ENCODE measurements at places on chromosomes 7 and 10.

DNA sequence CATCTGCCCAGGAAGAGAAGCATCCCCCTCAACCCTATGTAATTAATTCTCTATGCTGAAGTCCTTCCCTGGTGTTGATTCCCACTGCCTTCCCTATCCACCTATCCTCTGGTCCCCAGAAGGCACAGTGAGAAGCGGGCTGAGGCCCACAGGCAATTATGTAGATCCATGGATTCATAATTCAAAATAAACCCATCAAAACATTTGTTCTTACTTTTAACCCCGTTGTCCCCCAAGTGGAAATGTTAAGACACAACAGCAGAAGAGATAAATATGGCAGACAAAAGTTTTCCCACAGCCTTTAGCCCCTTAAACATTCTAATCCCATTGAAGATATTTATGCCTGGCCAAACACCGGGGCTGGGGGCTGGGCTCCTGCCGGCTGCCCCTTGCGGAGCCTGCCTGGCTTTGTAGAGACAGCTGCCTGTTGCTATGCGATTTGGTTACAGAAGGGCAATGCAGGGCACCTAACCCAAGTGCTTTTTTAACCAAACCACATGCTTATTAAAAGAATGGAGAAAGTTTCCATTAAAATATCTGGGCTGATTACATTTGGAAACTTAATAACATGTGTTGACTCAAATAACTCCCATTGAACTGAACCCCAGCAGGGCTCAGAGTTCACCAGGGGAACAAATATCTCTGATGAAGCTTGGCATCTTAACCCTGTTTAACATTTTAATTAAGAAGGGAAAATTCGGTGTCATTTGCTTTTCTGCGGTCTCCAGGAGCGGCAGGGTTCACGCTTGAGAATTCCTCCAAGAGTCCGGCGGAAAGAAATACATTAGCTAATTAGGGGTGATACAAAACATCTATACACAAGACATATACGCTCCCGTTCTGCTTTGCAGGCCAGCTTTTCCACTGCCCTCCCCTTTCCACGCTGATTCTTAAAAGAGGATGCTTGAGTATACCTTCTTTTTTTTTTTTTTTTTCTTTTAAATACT is 110.8 kb upstream of the FGFR2 start:
- no peak for DNase-seq

DNA sequence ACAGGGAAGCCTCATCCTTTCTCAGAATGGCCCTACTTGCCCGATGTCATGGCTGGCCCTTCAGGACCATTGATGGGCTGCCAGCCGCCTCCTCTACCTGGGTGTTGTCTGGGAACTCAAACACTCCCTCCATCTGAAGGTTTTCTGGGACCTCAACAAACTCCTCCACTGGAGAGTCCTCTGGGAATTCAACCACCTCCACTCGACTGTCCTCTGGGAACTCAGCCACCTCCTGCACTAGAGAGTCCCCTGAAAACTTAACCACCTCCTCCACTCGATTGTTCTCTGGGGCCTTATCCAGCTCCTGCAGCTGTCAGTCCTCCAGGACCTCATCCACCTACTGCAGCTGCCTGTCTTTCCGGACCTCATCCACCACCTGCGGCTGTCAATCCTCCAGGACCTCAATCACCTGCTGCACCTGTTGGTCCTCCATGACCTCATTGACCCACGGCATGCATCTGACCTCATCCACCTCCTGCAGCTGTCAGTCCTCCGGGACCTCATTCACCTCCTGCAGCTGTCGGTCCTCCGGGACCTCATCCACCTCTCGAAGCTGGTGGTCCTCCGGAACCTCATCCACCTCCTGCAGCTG is 37.1 kb downstream of the MAT1A start:
- DNase-seq: no peak

DNA sequence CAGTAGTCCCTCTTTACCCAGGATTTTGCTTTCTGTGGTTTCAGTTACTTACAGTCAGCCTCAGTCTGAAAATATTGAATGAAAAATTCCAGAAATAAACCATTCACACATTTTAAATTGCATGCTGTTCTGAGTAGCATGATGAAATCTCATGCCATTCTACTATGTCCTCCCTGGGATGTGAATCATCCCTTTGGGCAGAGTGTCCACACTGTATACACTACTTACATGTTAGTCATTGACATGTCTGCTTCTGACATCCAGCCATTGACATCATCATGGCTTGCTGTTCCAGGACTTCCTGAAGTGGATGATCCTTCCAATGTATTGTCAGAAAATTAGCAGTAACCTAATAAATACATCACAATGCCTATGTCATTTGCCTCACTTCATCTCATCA is 34.6 kb upstream of the MALRD1 start:
- DNase-seq: no peak

GRCh38 chr10:66144016-66144415 is 781.8 kb upstream of the LRRTM3 start:
- no peak for DNase-seq

DNA sequence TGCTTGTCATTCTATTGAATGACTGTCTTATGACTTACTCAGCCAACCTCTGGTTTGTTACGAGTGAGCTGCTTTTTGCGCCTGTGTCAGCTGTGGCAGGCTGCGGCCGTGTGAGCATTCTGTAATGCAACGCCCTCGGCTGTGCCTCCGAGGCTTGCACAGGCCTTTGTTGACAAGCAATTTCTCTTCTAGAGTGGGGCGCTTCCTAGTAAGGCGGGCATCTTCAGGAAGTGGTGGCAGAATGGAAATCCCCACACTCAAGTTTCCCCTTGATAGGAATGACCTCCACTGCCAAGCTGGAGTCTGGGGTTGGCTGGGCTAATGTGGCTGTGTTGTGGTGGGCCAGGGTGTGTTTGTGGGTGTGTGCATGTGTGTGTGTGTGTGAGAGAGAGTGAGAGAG is 20.2 kb upstream of the TMEM178B start:
- DNase-seq: no peak

- DNase-seq: no peak
Observed at GRCh38 chr7:111112439-111112838, 21.5 kb downstream of the LRRN3 start.

DNA sequence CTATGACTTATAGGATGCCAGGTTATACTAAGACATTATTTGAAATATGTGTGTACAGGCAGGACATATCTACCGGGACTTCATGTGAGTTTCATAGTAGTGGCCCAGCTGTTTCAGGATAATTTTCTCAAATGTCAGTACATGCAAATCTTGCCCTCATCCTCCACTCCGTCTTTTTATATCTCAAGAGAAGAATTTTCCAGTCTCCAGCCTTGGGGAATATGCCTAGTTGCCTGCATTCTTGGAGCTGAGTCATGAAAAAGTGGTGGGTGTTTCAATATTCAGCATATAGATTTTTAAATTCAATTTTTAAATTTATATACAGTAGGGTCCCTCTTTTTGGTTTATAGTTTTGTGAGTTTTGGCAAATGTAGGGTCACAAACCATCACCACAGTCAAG is 236.7 kb downstream of the OTUD1 start:
- no peak for DNase-seq

DNA sequence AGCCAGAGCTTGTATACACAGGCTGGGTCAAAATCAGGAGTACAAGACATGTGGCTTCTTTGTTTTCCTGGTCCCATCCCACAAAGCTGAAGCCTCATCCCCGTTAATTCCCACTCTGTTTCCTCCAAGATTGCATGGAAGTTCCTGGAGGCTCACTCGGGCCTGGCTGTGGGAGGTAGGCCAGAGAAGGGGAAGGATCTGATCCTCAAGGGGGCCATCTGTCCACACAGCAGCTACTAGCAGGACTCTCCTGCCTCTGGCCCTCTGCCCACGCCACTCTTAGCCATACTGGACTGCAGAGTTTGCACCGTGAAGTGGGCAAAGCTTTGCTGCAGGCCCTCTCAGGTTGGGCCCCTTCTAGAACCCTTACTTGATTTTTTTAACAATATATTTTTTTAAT is 160.6 kb downstream of the FGFR2 start:
- peak; percentile 59 for DNase-seq

DNA sequence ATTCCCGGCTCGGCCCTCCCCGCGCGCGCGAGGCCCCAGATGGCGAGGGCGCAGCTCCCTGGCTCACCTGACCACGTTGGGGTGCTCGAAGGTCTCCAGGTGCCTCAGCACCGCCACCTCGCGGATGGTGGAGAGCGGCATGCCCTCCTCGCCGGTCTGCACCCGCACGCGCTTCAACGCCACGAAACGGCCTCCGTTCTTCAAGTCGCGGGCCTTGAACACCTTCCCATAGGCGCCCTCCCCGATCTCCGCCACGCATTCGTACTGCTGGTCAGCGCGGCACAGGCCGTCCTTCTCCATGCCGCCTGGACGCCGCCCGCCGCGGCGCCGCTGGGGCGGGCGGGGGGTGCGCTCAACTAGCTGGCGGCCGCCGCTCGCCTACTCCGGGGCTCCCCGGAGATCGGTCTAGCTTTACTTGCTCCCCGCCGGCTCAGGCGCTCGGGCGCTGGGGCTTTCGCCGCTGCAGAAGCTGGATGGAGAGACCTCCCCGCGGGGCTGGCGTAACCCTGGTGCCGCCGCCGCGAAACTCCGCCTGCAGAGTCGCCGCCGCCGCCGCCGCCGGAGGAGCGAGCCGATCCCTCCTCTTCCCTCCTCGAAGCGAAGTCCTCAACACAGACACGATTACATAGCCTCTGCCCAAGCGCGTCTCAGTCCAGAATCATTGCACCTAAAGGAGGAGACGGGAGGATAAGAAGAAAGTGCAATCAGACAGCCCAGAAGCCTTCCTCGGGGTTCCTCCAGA is 3.2 kb downstream of the CDK6 start:
- DNase-seq: peak; percentile 77

- no peak for DNase-seq
Observed at GRCh38 chr7:96238976-96239766, 82.7 kb downstream of the SLC25A13 start.

DNA sequence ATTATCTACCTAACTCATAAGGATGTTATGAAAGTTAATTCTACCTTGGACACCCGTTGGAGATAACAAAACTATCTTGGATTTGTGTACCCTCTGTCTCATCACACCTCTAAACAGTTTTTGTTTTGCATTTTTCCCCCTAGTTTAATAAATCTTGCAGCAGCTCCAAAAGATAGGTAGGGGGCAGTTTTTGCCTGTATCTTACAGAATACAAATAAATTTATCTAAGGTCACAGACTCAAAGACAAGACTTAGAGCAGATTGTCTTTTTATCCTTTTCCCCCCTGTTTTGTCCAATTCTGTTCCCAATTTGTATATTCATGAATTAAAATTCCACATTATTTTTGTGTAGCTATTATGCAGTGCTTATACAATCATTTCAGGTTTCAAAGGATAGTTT is 5.0 kb upstream of the SORCS1 start:
- no peak for DNase-seq

GRCh38 chr7:53119514-53119941 is 84.1 kb downstream of the POM121L12 start:
- DNase-seq: no peak

DNA sequence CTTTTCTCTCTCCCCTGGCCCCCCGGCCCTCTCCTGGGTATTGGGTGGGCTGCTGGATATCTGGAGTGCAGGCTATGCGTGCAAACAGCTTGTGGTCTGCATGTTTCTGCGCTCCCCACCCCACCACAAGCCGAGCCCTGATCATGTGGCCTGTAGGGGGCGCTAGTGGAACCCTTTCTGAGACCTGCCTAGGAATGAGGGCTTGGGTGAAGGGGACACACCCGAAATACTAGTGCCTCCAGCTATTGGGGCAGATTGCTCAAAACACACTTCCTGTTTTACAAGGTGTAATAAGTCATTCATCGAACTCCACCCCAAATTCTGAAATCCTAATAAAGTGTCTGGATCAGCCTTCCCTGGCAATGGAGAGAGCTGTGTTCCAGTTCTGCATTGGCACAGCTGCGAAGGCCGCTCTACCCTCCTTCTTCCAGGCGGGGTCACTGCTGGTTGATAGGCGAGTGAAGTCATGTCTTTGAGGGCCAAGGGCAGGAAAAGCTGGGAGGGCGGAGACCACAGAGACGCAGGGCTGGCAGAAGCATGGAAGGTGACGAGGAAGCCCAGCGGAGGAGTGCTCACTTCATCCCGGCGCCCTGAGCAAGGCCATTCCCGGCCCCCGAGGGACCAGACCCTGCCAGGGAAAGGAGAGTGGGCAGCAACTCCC is 19.8 kb upstream of the PRRT4 start:
- DNase-seq: peak; percentile 84

GRCh38 chr7:46652317-46652716 is 731.2 kb upstream of the IGFBP3 start:
- no peak for DNase-seq

DNA sequence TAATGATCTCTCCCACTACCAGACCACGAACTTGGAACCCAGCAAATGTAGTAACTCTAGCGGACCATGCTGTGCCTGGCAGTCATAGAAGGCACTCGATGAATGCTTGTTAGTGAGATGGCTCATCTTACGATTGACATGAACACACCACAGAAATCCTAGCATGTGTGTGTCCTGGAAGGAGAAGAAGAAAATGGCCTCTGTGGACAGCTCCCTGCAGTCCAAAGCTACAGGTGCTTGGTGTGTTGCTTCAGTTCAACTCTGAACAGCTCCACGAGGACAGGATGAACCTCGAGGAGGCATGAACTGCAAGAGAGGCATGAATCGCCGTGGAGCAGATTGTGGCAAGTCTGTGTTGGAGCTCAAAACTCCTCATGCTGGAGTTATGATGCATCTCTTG is 93.5 kb downstream of the KLF6 start:
- no peak for DNase-seq

GRCh38 chr10:109207361-109207760 is 716.0 kb downstream of the XPNPEP1 start:
- DNase-seq: no peak

DNA sequence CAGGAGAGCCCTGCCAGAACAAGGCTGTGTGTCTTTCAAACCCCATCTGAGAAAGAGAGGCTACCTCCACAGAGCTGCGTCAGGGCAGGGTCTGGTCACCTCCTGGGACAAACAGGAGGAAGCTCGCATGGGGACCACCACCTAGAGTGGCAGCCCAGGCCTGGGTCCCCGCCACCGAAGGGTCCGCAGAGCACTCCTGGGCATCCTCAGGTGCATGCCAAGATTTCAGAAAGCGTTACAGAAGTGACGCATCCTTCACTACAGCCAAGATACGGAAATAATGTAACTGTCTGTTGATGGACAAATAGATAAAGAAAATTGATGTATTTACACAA is 42.6 kb downstream of the GSDME start:
- peak; percentile 44 for DNase-seq

GRCh38 chr7:100570954-100571828 is 2.5 kb downstream of the SAP25 start:
- no peak for DNase-seq

- DNase-seq: no peak
Observed at GRCh38 chr10:117736655-117737054, 194.1 kb downstream of the EMX2 start.

Data from right atrium auricular region (tissue), 2 donors.